ENCODE measurements at places on chromosomes 5 and 9.

DNA sequence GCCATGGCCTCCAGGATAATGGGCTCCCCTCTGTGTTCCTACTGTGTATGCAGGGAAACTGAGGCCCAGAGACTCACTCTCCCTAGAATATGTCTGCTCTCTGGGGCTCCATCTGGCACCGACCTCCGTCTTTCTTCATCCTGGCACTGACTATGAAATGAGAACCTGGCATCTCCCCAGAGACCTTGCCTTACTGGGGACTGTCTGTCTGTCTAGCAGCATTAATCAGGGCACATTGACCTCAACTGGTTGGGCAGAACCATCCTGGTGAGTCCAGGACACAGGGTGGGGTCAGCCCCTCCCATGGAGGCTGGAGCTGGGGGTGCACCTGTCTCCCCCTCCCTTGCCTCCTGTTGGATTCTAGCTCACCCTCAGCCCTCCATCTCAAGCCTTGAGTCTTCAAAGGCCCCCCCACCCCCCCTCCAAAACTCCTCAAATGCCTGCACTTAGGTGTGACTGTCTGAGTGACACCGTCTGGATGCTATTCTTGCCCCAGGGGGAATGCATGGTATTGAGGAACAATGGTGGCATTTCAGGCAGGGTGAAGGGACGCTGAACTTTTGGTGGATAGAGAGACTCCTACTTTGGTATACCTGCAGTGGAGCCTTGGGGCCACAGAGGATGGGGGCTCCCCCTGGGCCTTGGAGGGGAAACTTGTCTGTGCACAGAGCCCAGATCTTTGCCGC lies 12.8 kb upstream of the PITX1 start:
- DNase-seq, result no peak

GRCh38 chr9:108436448-108436847 lies 419.3 kb downstream of the ACTL7B start:
- DNase-seq, result no peak

DNA sequence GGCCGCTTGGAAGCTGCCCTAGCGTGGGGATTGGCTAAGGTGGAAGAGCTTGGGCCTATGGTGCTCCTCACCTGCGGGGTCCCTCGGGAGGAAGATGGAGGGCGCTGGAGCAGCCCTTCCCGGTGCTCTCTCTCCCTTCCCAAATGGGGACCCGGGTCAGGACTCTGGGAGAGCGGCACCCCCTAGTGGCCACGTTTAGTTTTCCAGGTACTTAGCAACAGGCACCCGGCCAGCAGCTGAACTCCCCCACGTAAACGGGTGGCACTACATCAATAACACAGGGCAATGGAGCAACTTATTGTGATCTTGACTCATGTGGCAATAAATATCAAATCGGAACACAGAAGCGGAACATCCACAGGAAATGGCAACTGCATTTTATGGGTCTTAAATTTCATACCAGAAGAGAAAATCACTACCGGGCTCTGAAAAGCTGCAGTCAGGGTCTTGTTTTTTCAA lies 316.6 kb downstream of the AGTPBP1 start:
- peak; percentile 59 for DNase-seq

DNA sequence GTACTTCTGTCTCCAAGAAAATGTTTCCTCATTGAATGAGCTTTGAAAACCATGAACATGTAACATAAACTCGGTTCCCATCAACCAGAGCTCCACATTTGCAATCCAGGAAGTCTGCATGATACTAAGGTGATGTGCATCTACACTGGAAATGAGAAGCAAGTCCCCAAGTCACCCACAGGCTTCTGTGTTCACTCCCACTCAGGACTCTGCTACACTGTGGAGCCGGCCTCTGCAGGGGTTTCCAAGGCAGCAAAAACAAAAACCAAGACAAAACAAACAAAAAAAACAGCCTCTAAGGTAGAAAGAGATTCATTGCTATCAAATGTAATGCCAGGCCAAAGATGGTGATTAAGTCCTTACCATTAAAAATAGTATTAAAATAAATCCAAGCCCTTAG lies 593.7 kb downstream of the IRX1 start:
- DNase-seq, result no peak

DNA sequence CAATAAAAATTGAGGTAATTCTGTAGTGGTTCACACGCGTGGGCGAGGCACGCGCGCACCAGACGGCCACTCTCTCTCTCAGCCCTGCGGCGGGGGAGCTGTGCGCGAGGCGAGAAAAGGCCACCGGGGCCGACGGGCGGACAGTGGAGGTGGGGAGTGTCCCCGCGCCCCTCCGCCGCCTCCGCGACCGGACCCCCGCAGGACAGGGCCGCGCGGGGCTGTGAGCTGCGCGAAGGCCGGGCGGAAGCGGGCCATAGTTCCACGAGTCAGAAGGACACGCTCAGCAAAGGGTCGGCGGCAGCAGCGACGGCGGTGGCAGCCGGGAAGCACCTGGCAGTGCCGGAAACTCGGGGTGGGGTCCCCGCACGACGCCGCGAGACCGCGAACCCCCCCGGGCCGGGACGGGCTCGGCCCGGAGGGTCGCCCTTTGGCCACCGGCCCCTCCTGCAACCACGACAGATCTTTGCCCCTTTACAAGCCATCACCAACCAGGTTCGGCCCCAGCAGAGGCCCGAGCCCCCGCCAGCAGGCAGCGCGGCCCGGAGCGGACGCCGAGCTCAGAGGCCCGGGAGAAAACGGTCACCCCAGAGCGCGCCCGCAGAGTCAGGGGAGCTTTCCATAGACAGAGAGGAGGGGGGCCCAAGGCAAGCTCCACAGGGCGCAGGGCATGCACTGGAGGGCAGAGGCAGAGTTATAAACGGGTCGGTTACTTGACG lies 60.9 kb downstream of the ZNF354C start:
- DNase-seq, result no peak

- DNase-seq, result no peak
These were observed 548 bp downstream of the CDC14B start for GRCh38 chr9:96619124-96619465.

GRCh38 chr5:138574744-138575193 lies 432 bp downstream of the HSPA9 start:
- no peak for DNase-seq

DNA sequence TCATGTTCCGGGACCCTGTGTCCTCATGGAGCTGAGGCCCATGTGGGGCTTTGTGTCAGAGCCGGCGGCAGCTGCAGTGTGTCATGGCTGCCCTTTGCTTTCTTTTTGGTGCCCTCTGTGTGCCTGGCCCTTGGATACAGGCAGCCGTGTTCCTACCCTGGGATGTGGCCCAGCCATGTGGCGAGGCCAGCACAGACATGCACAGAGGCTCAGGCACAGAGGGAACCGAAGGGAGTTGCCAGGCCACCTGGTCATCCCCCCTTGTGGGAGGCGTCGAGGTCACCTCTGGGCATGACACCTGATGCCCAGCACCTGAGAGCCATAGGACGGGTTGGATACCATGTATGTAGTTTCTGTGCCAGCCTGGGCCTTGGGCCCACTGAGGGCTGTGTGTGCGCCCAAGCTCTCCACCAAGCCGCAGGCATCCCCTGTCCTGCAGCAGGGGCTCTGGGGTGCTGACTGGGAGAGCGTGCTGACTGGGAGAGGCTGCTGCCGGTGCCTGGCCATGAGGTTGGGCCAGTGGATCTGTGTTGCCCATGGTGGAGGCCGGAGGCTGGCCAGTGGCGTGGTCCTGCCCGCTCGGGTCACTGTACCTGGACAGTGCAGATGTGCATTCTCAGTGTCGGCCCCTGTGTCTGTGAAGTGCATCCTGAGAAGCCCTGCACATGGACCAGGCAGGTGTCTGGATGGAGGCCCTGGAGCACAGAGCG lies 4.8 kb downstream of the NKD2 start:
- DNase-seq, result no peak

- DNase-seq, result no peak
These were observed 440.5 kb upstream of the TLE4 start for GRCh38 chr9:79131246-79131774.

- DNase-seq, result no peak
These were observed 355.1 kb upstream of the TUSC1 start for GRCh38 chr9:26033336-26033735.

DNA sequence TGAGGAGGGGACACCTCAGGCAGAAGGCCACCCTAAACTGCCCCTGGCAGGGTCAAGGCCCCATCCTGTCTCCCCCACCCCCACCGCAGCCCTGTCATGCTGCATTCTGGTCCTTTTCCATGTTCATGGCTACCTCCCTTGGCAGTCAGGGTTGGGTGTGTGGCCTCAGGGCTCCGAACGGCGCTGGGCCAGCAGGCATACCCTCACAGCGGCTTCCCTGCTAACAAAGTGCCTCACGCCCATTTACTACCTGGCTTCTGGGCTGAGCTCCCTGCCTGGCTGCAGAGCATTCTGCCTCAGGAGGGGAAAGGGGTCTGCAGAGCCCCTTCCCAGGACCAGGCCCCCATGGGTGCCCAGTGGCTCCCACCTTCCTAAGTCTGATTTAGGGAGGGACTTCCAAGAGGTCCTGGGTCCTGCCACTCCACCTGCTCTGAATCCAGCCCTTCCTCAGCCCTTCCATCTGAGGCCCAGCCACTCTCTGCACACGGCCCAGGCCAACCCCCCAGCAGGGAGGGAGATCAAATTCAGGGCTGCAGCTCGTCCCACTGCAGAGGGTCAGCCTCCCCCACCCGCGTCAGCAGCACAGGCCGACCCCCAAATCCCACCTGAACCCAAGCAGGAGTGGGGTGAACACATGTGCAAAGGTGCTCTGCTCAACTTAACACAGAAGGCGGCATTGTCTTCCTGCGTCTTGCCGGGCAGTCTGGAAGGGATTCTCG lies 115.9 kb upstream of the PHYKPL start:
- no peak for DNase-seq

DNA sequence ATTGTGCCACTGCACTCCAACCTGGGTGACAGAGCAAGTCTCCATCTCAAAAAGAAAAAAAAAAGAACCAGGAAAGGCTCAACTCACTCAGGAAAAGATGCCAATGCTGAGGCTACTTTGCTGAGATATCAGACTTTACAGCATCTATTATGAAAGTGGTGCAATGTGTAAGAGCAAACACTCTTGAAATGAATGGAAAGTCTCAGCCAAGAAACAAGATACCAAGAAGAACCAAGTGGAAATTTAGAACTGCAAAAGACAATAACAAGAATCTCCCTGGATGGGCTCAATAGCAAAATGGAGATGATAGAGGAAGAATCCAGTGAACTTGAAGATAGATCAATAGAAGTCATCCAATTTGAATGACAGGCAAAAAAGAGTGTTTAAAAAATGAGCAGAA lies 37.7 kb downstream of the TSPAN17 start:
- no peak for DNase-seq

- DNase-seq, result no peak
These were observed 23.0 kb upstream of the ZNF782 start for GRCh38 chr9:96877269-96877668.

GRCh38 chr5:141958113-141958512 lies at the start of gene PCDH12:
PCDH12 (minus strand) TSS chr5:141958202; CDS start chr5:141957851, 351 bp downstream.
- DNase-seq, result peak; percentile 31

DNA sequence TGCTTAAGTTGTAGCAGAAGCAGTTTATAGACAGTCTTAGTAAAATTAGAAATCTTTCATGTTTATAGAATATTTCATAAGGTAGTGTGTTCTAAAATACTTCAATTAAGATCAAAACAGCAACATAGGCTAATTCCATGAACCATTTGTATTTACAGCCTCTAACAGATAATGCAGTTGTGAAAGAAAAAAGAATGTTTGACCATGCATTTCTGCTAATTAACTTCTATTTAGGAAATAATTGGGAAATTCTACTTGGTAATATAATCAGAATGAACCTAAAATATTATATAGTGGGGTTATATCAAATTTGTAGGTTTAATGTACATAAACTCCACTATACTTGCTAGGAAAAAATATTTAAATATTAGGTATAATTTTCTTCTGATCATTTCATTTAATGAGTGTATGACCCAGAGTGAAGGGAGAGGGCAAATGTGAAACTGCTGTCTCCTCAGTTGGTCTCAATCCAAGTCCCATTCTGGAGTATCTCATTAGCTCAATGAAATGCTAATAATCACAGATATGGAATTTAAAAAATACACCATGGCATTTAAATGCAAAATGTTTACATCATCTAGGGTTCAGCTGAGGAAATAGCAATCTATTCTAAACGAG lies 34.9 kb downstream of the ALDH1A1 start:
- DNase-seq, result no peak

- no peak for DNase-seq
These were observed 42.1 kb upstream of the SUB1 start for GRCh38 chr5:32543291-32543690.

DNA sequence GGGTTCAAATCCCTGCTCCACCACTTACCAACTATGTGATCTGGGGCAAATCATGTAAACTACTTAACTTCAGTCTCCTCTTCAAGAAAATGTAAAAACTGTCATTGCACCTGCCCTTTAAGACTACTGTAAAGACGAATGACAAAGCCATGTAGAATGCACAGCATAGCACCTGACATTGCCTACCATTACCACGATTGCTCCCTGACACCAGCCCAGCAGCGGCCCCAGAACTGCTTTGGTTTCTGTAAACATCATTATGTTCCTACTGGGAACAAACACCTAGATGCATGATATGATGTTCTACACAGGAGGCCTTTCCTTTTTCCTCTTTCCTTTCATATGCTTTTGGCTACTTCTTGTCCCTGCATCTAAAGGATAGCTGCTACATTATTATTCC lies 23.1 kb upstream of the PLPP6 start:
- DNase-seq, result peak; percentile 56

- DNase-seq, result no peak
These were observed 11.5 kb downstream of the UIMC1 start for GRCh38 chr5:176995122-176995490.
